IgD-negative memory B cell (primary cell): ENCODE measurements at places on chromosomes 6 and 20. TPM values are rescaled to one million over a fixed set of nuclear protein-coding genes. Genes with fewer than 3 reads are reported as not detected.

The OR2J1 gene
- polyA plus RNA-seq, result not detected

The TRIM31 gene
- not detected for polyA plus RNA-seq

The ROS1 gene
- not detected for polyA plus RNA-seq

The C6orf58 gene
- polyA plus RNA-seq, result not detected
